Effector CD8-positive, alpha-beta T cell (primary cell): ENCODE measurements at places on chromosomes 16 and 17.

- no peak for DNase-seq
These were observed 21.5 kb upstream of the SRSF1 start for GRCh38 chr17:58028578-58028977.

- DNase-seq = no peak
These were observed 2.0 kb downstream of the SIAH1 start for GRCh38 chr16:48383009-48383876.

DNA sequence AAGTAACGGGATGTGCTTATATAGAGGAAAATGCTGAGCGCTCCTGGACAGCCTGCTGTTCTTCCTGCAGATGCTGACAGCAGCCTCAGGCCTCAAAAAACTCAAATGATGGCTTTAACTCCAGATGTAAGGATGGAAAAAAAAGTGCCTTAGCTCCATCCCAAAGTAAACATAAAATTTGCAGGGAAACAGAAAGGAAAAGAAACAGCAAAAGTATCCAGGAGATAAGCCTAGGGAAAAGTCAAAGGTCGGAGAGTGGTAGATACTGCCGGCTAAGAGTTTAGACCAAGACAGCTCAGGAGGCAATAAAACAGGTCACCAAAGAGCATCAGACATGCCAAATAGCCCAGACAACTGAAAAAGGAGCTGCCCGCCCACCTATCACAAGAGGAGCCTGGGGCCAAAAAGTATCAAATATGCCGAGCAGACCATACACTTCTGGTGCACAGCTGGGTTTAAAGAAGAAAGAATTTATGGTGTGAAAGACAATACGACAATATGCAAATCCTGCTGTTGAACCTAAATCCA lies 6.9 kb downstream of the KRT31 start:
- no peak for DNase-seq

- DNase-seq = no peak
These were observed 972 bp upstream of the ADCY9 start for GRCh38 chr16:4117250-4117578.

- DNase-seq = no peak
These were observed 4.8 kb downstream of the DHODH start for GRCh38 chr16:72013389-72013788.

- DNase-seq = no peak
These were observed 32.2 kb downstream of the ADAMTS18 start for GRCh38 chr16:77402672-77403071.

DNA sequence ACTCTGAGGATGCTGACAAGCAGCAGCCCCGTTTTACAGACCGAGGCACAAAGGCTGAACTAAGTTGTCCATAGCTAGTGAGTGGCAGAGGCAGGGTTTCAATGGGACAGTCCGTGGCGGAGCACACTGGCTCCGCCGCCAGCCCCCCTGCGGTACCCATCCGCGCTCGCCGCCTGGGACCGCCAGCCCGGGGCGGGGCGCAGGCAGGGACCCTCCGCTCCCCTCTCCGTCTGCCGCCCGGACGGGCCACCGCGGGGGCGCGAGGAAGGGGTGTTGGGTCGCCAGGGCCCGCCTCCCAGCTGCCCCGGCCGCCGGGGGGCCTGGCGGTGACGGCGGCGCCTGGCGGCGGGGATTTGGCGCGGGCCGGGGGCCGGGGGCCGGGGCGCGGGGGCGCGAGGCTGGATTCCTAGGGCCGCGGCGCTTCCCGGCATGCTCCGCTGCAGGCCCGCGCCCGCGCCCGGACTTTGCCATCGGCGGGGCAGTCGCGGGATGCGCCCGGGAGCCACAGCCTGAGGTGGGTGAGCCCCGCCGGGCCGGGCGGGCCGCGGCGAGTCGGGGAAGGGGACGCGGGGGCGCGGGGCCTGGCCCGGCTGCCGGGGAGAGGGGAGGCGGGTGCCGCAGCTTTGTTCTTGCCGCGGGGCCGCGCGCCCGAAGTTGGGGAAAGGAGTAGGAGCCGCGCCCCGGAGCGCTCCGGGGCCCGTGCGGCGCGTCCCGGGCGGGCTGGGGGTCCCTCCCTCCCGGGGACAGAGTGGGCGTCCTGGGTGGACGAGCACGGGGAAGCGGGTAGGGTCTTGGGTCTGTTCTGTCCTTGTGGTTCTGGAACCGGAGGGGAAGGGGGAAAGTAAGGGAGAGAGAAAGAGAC lies at the start of gene TMEM98:
TMEM98 (plus strand) TSS at position 430 of the 862 bp plus-strand sequence. CDS start 3,376 bp downstream, outside the sequence.
- DNase-seq = no peak

DNA sequence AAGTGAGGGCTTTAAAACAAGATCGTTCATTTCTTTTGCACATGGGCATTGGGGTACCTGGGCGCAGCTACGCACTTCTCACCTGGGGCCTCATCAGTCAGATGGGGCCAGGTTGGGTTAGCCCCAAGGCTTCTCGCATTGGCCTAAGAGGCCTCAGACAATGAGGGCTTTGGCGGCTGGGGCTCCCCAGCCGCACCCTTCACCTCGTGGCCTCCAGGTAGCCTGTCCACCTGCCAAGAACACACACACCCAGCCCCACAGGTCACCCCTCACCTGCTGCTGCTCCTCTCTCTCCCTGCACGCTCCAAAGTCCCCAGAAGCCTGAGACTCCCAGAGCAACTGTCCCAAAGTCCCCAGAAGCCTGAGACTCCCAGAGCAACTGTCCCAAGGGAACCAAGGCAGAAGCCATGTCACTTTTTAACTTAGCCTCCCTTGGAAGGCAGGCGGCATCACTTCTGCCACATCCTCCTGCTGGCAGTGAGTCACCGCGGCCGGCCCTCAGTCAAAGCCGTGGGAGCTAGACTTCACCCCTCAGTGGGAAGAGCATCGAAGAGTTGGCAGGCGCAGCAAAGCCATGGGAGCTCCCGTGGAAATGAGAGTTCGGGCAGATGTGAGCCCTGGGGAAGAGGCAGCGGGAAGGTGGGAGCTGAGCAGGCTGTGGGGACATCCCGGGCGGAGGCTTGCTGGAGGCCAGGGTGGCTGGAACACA lies 78.9 kb upstream of the PLCG2 start:
- DNase-seq = no peak

- peak; percentile 49 for DNase-seq
These were observed 618 bp downstream of the TRIM47 start for GRCh38 chr17:75877752-75878173.

DNA sequence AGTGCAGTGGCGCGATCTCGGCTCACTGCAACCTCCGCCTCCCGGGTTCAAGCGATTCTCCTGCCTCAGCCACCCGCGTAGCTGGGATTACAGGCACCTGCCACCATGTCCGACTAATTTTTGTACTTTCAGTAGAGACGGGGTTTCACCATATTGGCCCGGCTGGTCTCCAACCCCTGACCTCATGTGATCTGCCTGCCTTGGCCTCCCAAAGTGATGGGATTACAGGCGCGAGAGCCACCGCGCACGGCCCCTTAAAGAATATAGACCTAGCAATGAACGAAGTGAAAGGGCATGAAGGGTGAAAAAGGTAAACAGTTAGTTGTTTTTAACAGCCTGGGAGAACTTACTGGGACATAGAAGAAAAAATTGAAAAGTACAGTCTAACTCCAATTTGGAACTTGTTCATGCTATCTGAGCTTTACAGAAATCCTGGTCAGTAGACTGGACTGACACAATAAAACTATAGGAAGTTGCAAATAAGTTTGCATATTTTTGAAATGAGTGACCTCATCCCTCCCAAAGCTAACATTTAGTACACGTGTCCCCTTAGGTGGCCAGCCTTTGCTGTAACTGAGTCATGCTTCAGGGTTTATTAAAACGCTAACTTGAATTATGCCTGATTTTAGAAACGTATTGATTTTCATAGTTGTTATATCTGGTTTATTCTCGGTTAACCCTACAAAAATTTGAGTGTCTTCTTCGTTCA lies 1.8 kb downstream of the COG1 start:
- DNase-seq = no peak

DNA sequence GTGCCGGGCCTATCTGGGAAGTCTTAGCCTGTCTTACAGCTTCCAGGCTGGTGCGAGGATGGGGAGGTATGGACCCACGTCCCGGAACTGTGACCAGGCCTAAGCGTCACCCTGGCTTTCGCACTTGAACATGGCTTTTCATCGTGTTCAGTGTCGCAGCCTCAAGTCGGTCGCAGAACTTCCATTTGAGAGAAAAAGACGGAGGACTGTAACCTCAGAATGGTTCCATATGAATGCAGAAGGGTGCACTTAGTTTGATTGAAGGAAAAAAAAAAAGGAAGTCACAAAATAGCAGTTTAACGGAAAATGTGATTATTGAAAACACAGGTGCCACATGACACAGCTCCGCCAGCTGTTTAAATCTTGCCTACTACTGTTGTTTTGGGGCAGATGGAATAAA lies 30.2 kb upstream of the JPT2 start:
- no peak for DNase-seq

GRCh38 chr16:69431948-69432468 lies 7.6 kb downstream of the CYB5B start:
- DNase-seq = no peak

- no peak for DNase-seq
These were observed 169.1 kb downstream of the GSG1L start for GRCh38 chr16:27894386-27894785.

DNA sequence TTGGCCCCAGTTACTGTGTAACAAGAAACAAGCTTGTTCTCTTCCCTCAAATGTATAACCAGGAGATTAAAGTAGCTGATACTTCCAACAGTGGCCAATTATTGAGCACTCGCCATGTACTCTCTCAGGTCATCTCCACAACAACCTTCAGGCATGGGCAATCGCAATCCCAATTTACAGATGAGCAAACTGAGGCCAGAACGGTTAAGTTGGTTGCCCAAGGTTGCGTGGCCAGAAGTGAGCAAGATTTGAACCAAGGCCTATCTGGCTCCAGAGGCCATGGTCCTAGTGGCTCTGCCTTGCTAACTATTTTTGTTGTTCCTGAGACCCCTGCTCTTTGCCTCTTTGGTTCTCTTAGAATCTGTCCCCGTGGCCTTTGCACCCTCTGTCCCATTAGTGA lies 33.6 kb downstream of the IRX5 start:
- no peak for DNase-seq

DNA sequence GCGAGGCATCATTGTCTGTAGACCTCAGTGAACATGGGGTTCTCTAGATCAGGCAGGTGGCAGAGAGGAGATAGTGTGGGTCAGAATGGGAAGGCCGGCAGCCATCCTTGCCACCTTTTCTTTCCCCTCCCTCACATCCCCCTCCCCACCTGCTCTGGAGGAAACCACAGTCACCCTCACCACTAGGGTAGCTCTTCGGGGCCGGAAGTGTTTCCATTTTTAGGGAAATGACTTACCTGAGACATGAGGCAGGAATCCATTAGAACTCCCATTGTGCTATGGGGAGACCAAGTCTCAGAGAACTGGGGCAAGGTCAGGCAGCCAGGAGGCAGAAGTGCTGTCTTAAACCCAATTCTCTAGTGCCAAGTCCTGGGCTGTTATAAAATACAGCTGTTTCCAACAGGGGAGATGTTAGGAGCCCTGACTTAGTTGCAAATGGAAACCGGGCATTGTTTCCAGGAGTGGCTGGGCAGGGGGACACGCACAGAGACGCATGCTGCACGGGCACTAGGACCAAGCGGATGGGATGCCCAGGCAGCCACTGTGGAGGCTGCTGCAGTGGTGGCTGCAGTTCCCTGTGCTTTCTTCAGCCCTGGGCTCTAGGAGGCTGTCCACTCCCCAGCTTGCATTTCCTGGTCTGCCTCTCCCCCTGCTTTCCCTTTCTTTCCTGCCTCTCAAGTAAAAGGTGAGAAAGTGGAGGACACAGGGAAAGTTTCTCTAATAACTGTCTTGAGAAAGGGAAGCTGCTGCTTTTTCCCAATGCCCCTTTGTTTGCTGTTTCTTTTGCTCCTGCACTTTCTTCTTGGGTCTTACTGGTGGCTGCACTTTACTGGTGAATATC lies 2.8 kb downstream of the HAS3 start:
- no peak for DNase-seq

DNA sequence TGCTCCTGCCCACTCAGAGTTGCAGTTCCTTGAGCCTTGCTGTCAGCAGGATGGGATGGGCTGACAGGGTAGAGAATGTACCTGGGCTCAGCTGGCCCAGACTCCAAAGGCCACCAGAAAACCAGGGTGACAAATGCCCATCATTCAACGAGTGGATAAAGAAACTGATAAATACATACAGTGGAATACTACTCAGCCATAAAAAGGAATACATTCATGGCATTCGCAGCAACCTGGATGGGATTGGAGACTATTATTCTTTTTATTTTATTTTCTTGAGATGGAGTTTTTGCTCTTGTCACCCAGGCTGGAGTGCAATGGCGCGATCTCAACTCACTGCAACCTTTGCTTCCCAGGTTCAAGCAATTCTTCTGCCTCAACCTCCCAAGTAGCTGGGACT lies 19.9 kb downstream of the SGSM2 start:
- DNase-seq = no peak

DNA sequence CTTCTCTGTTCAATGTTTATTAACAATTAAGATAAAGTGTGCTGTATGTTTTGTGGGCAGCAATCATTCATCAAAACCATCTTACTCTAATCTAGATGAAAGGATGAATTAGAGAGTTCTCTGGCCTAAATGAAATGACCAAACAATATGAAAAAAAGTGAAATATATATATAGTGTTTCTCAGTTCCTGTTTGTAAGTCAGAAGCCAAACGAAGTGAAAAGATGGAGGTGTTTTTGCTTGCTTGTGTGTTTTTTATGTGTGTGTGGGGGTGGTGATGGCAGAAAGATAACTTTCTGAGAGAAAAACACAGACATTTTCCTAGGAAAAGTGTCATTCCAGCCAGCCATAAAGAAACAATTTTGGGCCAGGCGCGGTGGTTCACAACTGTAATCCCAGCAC lies 138.6 kb downstream of the CDH8 start:
- no peak for DNase-seq

GRCh38 chr17:14772776-14773175 lies 471.9 kb downstream of the HS3ST3B1 start:
- no peak for DNase-seq

- DNase-seq = no peak
These were observed 46.3 kb downstream of the DNAH9 start for GRCh38 chr17:11644265-11645212.

DNA sequence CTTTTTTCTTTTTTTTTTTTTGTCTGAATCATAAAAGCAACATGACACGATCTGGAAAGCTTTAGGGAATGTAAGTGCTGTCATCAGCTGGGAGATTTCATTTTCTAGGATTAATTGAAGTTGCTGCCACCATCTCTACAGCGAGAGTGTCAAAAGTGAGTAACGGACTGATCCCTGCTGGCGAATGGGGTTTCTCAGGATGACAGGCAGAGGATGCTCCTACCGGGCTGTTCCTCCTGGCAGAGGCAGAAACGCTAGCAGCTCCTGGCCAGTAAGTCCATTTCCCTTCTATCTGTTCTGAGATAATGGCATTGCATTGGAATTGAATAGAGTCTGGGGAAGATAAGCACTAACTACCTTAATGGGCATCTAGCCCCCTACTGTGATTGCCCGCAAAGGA lies 80.5 kb upstream of the KIFC3 start:
- no peak for DNase-seq

- DNase-seq = no peak
These were observed 253.6 kb upstream of the XYLT1 start for GRCh38 chr16:17724242-17724898.
